ENCODE measurements at places on chromosomes 13 and 19.

DNA sequence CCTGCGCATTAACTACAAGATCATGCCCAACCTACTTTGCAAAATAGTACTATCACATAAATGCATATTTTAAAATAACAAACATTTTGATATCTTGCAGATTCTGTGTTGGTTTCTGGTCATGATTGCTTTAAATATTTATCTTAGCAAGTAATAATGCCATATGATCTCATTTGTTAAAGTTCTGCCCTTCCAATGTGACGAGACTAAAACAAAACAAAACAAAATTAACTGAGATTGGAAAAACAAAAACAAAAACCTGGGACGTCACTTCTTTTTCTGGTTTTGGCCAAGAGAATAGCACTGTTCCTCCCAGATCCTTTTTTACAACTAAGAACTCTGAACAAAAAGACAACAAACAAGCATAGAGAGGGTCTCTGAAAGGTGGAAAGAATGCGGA is 436.3 kb downstream of the DACH1 start:
- no peak for DNase-seq

DNA sequence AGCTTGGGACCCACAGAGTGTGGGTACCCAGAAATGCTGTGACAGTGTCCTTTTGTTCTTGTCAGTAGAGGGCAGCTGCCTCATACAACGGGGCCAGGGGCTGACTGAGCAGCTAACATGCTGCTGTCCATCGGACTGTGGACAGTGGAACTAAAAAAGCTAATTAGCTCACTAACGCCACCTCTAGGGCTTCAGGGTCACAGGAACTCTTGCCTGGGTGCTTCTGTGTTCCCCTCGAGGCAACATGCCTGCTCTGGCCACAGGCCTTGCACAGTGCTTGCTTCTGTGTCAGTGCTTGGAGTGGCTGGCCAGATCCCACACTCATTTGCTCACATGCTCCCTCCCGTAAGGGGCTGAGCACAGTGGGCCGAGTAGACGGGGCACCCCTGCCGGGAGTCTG is 377.0 kb downstream of the OLFM4 start:
- DNase-seq: no peak

DNA sequence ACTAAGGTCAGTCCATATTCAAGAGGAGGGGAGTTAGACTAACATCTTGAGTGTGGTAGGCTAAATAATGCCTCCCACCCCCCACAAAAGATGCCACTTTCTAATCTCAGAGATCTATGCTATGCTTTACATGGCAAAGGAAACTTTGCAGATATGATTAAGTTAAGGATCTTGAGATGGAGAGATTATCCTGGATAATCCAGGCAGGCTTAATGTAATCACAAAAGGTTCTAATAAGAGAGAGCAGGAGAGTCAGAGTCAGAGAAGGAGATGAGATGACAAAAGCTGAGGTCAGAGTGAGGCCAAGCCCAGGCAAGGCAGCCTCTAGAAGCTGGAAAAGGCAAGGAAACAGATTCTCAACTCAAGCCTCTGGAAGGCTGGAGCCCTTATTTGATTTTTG is 1011.6 kb downstream of the PCDH9 start:
- DNase-seq: no peak

- DNase-seq: no peak
Measured at GRCh38 chr13:100789481-100789880, 114.9 kb upstream of the TMTC4 start.

DNA sequence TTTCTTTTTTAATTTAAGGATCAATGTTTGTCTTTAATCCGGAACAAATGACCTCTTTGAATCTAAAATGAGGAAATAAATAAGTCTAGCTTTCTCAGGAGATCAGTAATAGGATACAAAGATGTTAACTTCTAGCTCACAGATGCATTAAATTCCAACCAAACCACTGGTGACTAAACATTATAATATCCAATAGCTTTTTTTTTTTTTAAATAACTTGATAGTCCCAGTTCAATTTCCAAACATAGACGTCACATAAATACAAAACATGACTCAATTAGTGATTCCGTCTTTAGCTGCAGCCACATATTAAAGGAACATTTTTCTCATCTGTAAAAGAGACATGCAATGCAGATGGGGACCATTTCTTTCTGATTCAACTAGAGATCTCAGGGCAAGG is 390.5 kb upstream of the PCDH9 start:
- no peak for DNase-seq

- DNase-seq: no peak
Measured at GRCh38 chr19:38850436-38850975, 720 bp upstream of the HNRNPL start.

- no peak for DNase-seq
Measured at GRCh38 chr19:44587963-44588770, 25.2 kb upstream of the IGSF23 start.

GRCh38 chr19:19405971-19406877 is 749 bp downstream of the GATAD2A start:
- no peak for DNase-seq

DNA sequence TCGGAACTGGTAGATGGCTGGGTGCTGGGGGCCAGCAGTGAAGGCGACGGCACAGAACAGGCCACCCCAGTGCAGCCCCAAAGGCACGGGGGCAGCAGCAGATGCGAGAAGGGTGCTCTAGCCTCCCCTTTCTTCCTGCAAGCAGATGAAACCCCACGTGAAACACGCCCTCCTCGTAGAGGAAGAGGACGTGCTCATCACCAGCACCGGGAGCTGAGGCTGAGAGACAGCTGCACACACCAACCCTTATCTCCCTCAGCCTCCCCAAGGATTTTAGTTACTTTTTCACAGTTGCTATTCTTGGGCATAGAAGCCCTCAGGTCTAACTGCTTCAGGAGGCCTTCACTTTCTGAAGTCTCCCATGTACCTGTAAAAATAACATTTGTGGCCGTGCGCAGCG is 11.9 kb downstream of the ZNF787 start:
- no peak for DNase-seq

GRCh38 chr19:5466814-5467291 is 11.6 kb downstream of the ZNRF4 start:
- no peak for DNase-seq

DNA sequence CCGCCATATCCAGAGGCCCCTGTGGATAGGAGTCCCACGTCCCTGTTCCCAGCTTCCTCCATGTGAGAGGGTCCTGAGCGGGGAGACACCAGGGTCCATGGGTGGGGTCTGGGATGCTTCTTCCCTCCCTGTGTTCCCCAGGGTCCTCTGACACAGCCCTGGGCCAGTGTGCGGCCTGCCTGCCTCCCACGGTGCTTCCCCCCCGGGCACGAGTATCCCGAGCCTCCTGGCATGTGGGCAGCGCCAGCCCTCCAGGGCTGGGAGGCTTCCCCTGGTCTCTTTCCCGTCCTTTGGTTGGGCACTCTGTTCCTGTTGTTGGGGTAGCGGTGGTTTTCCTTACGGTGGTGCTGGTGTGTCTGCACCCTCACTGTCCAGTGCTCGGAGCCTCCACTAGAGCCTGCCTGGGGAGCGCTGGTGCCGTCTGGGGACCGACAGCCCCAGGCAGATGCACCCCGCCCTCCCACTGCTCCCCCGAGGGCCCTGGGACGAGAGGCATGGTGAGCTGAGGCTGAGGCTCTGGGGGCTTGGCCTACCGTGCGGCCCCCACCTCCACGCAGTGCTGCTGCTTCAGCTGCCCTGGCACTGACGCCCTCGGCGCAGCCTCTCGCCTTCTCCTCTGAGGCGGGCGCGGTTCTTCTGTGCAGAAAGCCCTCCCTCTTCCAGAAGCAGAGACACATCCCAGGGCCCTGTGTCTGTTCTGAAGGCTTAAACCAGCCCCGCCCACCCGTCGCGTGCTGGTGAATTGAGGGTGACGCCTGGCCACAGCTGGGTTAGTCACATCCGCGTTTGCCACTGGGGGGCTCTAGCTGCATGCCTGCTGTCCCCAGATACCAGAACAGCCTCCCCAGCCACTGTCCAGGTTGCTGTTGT is 27.9 kb downstream of the PLEKHJ1 start:
- DNase-seq: peak; percentile 19

GRCh38 chr13:20990910-20991525 is 70.4 kb downstream of the LATS2 start:
- no peak for DNase-seq

DNA sequence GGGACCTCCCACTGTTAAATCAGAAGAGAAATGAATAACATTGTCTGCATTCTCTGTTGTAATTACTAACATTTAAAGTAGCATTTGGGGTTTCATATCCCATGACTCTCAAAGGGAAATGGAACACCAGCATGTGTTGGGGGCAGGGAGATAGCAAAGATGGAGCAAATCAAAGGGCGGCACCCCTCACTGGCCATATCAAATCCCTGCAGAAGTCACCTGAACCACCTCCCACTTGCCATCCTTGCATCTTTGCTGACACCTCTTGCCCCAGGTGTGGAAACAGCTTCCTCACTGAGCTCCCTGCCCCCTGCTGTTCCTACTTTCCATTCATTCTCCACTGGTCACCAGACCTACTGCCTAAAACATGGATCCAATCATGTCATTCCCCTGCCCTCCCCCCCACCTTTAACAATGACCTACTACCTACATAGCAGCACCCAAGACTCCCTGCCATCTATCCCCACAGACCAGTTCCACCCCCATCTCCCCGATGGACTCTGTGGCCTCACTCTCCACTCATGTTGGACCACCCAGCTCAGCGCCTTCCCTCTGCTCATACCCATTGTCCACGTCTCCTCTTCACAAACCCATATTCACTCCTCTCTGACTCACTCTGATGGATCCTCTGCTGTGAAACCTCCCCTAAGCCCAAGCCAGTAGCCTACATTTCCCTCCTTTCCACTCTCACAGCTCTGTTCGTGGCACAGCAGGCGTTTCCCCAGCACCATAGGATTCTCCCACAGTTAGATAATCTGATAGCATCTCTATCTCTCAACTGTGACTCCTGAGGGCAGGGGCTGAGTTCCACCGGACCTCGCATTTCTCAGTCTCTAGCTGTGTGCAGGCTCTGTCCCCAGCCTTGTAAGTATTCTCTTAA is 55.9 kb downstream of the DLEU7 start:
- DNase-seq: no peak

- no peak for DNase-seq
Measured at GRCh38 chr13:112443191-112443994, 67.2 kb downstream of the SPACA7 start.

DNA sequence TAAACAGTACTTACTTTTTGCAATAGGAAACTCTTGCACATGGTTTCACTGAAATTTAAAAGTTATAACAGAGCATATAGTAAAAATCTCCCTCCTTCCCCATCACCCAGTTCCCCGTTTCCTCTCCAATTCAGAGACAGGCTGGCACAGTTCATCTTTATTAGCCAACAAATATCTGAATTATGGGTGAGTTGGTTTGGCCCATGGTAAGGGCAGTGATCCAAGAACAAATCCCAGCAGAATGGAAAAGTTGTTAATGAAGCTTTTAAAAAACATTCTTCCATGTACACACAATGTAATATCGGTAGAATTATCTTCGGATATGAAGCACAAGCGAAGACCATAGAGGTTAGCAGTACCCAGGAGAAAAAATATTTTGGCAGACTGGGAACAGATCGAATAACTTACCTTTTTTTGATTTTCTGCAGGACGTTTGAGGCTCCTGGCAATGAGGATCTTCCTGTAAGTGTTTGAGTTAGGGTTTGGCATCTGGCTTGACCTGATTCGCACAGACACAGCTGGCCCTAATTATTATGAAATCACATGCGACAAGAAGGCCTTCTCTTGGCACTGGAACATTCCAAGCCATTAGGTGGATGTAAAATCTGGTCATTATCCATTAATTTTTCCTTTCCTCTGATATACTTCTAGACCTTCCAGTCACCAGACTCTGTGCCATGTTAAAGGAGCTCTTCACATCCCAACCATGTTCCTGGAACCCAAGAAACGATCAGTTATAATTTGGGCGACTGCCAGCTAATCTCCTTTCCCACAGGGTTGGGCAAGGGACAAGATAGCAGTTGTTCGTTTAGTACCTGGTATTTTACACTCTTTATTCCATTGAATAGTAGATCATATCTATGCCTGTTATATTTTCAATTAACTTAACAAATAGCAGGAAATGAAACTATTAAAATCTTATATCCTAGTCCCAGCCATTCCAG is 139.4 kb upstream of the TSC22D1 start:
- no peak for DNase-seq

DNA sequence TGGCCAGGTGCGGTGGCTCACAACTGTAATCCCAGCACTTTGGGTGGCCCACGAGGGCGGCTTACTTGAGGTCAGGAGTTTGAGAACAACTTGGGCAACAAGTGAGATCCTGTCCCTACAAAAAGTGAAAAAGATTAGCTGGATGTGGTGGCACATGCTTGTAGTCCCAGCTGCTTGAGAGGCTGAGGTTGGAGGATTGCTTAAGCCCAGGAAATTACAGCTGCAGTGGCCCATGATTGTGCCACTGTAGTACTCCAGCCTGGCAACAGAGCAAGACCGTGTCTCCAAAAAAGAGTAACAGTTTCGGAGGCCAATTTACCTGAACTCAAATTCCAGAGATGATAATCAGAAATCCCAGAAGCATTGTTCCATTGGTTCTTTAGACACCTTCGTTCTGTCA is 4.4 kb downstream of the ZNF473 start:
- no peak for DNase-seq

DNA sequence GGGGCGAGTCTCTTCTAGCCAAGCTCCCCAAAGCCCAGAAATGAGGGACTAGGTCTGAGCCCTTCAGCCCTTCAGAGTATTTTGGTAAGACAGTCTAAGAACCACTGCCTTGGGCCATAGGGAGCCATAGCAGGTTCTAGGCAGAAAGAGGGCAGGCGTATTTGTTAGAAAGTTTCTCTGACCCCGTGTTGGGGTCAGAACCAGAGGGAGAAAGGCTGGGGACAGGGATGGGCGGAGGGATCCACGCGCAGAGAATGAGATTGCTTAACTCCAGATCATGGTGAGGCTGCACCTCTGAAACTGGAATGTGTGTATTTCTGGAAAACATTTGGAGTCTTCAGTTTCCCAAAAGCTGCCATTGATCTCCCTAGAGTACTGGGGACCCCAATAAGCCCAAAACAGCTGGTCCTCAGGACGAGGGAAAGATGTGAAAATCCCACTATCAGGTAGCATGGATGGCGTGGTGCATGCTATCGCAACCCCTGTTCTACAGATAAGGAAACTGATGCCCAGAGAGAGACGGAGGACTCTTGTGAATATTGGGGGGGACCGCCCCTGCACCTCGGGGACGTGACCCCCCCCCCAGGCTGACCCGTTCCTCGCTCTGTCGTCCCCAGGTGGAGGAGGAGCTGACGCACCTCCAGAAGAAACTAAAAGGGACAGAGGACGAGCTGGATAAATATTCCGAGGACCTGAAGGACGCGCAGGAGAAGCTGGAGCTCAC is 703 bp upstream of the TPM4 start:
- no peak for DNase-seq

DNA sequence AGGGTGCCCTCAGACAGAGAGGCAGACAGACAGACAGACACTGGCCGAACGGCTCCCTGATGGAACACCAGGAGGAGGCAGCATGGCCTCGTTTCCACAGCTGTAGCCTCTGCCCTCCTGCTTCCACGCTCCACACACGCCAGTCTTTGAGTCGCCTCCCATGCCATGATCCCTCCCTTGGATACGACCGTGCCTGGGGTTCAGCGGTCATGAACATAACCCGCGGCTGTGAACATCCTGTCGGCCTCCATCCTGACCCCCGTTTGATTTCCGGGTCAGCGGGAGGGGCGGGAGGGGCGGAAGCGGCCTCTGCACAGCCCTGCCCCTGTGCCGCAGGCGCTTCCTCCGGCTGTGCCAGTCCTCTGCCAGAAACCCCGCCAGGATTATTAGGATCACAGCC is 23.4 kb downstream of the GP6 start:
- DNase-seq: no peak

Measured in CD4-positive, alpha-beta T cell treated with Interleukin-15 for 4 hours (primary cell).